ENCODE measurements at places on chromosomes 2 and 18.
A peak's percentile ranks its signal among the peaks of the same experiment; 100 is the strongest.

- DNase-seq: no peak
Measured at GRCh38 chr2:100383306-100383705, 34.2 kb downstream of the CHST10 start.

DNA sequence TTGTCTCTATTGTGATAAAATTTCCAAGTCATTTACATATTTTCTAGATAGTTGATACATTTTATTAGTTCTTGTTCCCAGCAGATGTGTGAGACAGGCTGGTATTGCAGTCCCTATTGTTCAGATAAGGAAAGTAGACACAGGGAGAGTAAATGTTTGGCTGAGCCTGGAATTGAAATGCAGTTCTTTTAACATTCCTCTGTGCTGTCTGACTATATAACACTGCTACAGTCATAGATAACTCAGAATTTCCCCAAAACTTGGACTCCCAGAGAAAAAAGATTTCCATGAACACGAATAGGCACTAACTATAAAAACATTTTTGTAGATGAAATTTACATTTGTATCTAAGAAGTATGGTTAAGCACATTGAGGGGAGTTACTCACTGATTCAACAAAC lies 71.4 kb downstream of the PLCL1 start:
- DNase-seq: no peak

DNA sequence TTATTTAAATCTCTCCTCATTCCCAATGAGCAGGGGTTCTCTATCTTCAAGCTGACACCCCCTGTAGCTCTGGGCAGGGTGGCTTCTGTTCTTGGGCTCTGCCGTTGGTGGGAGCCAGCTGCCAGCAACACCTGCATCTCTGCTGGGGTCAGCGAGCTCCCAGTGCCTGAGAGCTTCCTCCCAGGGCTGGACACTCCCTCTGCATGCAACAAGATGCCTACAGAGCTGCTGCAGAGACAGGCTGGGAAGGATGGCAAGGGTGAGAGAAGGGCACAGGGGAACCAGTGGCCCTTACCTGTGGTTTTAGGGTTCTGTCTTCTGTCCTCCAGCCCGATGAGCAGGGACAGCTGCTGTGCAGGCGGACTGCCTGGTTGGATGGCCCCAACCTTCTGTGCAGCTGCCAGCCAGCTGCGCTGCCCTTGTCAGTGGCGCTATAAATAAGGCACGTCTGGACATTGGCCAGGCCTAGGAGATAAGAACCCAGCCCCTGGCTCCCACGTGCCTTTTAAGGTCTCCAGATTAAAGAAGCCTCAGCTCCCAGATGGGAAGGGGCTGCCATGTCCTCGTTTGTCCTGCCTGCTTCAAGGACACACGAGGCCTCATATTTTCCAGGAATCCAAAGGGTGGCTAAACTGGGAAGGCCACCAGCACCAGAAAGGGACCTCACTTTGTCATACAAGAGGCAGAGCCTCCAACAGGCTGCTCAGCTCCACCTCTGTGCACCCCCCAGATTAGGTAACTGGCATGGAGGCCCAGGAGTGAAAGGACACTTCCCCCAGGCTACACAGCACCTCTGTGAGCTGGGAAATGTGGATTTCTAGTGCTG lies 39.5 kb upstream of the FHL2 start:
- no peak for DNase-seq

DNA sequence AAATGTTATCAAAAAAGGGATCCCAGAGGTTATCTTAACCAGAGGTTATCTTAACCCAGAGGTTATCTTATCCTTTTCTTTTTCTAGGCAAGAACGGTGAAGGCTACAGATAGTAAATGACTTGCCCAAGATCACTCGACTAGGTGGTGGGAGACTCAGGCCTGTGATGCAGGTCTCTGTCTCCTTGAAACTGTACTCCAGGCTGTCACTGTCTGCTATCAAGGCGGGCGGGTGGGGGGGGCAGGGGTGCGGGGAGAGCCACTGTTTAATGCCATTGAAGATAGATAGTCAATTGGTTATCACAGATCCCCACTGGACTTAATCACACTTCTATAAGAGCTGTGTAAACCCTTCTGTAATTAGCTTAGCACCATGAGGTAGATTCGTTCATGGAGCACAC lies 315.9 kb upstream of the TCF4 start:
- no peak for DNase-seq

GRCh38 chr2:77746780-77747179 lies 224.6 kb upstream of the LRRTM4 start:
- DNase-seq: no peak

DNA sequence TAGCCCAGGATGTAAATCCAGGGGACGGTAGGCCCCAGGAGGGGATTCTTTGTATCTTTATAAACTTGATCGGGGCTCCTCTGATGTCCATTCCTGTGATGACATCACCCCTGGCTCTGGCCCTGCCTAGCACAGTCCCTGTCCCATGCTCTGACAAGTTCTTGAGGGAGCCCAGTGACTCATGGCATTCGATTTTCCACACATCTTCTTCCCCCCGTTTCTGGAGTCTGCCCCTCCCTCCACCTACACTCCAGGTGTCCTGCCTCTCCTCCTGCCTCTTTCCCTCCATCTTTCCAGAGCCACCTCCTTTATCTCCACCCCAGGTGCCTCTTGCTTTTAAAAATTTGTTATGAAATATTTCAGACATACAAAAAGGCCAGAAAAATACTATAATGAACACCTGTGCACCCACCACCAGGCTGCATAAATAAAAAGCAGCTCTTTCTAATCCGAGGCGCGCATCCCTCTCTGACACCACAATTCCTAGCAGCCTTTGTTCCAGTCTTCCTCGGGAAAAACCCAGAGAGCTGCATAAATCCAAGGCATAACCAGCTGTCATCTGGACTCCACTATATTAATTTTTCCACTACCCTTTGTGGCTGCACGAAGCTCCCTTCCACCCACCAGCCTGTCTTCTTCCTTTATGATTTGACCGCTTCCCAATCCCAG lies 207.7 kb downstream of the ZBTB7C start:
- no peak for DNase-seq

DNA sequence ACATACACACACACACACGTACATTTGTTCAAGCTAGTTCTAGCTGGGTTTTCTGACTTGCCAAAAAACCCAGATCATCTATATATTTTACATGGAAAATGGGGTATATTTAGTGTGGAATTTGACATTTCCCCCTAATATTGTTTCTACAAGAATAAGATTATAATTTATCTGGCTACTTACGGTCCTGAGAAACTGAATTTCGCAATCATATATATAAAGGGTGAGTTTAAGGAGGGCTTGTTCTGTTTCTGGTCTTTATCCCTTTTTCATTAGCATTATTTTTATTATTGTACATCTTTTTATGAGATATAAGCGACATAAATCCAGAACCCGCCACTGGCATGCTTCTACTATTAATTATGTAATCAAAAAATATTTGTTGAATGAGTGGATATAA lies 528.9 kb downstream of the TMX3 start:
- DNase-seq: no peak

DNA sequence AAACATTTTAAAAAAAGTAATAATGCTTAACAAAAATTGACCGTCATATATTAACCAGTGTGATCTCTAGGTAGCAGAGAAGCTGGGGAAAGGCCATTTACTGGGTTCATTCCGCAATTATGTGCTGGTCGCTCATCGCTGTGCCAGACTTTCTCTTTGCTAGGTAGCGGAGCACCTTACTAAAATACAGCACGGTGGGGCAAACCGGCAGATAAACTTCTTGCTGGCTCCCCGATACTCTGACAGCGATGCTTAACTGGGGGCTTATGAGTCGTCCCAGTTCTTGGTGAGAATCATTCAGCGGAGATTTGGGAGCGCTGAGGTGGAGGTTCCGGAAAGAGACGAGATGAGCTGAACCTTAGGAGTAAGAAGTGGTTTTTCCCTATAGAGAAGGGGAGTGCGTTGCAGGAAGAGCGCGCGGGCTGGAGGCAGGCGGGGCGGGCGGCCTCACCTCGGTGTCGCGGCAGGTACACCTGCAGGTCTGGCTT lies 605 bp downstream of the C2orf68 start:
- DNase-seq: peak; percentile 37

- no peak for DNase-seq
Measured at GRCh38 chr2:111626037-111626864, 257.7 kb downstream of the ANAPC1 start.

GRCh38 chr2:128315829-128316776 lies 2.6 kb downstream of the HS6ST1 start:
- DNase-seq: no peak

- no peak for DNase-seq
Measured at GRCh38 chr18:1483385-1483784, 578.7 kb downstream of the ADCYAP1 start.
